Upper lobe of right lung (tissue), 1 donor: ENCODE measurements at places on chromosomes 7 and 10. TPM values are rescaled to one million over a fixed set of nuclear protein-coding genes. Genes with fewer than 3 reads are reported as not detected.

The PTPRZ1 gene
- total RNA-seq = 3.6 TPM

The UTF1 gene
- total RNA-seq = not detected

The BTBD16 gene
- 0.35 TPM for total RNA-seq

The EXOSC1 gene
- total RNA-seq = 27.0 TPM

The OR13A1 gene
- not detected for total RNA-seq

The PDCD11 gene
- 25.1 TPM for total RNA-seq

The MINDY4 gene
- 20.1 TPM for total RNA-seq

The ZNF777 gene
- total RNA-seq = 11.3 TPM

The MSMB gene
- not detected for total RNA-seq

The PNLIPRP2 gene
- total RNA-seq = not detected

The AOAH gene
- 20.8 TPM for total RNA-seq

The GIMAP4 gene
- total RNA-seq = 83.3 TPM

The BEND7 gene
- 31.1 TPM for total RNA-seq

The KIAA1549 gene
- total RNA-seq = 5.7 TPM

The NAT16 gene
- total RNA-seq = not detected
